ENCODE measurements at places on chromosomes 12 and 14.

GRCh38 chr12:48811437-48812090, 6.7 kb upstream of the CACNB3 start:
- DNase-seq = no peak

DNA sequence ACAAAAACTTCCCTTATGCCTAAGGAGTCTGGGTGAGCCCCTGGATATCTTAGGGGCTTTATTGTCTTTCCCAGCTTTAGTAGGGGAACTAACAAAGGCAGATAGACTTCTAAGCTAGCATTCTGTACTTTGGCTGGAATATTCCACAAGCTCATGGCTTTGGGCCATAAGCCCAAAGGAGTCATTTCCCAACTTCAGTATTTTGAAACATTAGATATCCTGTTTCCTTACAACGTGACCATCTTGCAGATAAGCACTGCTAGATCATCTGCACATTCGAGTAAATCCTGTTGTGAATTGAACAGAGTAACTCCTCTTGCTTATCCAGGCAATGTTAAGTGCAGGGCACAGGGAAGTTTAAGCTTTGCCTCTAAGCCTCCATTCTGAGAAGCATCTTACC, 70.6 kb upstream of the ACTN1 start:
- no peak for DNase-seq

DNA sequence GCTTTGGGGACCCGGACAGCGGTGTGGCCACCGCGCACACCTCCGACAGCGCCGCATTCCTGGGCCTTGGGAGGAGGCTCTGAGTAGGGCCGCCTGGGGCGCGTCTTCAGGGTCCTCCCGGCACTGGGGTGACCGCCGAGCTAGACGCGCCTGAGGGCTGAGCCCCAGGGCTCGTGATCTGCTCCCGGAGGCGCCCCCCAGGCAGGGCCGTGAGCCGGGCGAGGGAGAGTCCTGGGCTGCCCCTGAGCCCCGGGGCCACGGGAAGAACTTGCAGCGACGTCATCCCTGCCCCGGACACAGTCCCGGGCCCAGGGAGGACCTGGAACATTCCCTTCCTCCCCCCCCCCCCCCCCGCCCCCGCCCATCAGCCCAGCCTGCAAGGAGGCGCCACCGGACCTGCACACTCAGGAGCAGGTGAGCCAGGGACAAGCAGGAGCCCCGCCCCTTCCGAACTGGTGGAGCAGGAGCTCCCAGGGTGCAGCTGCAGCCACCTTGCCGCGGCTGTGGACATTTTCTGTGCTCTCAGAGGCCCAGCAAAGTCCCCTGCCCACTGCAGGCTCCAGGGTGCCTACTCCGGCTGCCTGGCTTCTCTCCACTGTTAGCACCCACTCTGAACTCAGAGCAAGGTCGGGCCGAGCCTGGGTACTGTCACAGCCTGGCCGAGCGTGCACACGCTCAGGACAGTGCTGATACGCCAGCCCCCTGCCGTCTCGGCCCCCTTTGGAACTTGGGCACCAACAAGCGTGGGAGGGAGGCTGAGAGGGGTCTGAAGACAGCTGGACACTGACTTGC, 50.7 kb downstream of the A2M start:
- no peak for DNase-seq

GRCh38 chr12:104569346-104570173, 112.8 kb downstream of the CHST11 start:
- DNase-seq = no peak

- DNase-seq = no peak
These were observed 48.5 kb downstream of the SAV1 start for GRCh38 chr14:50619569-50620141.
